Fibroblast of skin of back (primary cell): ENCODE measurements at places on chromosomes 4 and X.

- DNase-seq = no peak
These were observed 103.5 kb downstream of the TNIP2 start for GRCh38 chr4:2652415-2653160.

- DNase-seq = peak; percentile 67
These were observed 114.9 kb upstream of the TEX13D start for GRCh38 chrX:124217304-124218251.

GRCh38 chr4:39030725-39031124 lies 1.5 kb downstream of the TMEM156 start:
- peak; percentile 33 for DNase-seq

DNA sequence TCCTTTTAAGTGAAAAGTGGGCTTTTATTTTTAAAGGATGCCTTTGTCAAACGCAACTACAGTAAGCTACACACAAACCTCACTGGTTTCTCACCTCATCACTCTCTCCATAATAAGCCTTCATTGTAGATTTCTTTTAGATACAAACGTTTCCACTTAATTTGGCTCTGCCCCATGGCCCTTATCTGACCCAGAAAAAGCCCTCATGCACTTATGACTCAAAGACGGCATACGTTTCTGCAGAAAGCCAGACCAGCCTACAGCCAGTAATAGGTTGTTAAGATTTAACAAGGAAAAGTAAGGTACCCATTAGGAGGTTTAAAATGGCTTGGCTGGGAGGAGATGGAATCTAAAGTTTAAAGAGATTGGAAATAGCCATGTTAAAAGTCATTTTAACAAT lies 914.6 kb upstream of the INTU start:
- DNase-seq = no peak

GRCh38 chrX:13198056-13198761 lies 121.6 kb downstream of the ATXN3L start:
- DNase-seq = no peak
